Anterior cingulate cortex (tissue), 58 donors: ENCODE measurements at places on chromosomes 2 and 18.

- no peak for DNase-seq
Observed at GRCh38 chr2:25743132-25743830, 69.9 kb upstream of the DTNB start.

DNA sequence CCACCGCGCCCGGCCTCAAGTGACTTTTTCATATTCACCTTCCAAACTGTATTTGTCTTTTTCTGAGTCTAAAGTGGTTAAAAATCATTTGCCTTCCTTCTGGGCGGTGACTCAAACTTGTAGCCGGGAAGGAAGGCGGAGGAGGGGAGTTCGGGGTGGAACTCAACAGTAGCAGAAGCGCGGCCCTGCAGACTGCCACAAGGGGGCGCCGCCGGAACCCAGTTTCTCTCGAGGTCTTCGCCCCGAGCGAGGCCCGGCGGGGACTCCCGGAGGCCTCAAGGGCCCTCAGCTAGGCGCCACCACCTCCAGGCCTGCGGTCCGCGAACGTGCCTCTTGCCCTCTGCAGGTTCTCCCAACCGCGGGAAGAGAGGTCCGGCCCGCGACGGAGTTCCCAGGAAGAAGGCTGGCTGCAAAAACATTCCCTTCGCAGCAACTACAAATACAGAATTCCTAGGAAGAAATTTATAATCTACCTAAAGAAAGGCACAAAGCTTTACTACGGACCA lies 16.8 kb upstream of the ITM2C start:
- DNase-seq, result peak; percentile 64

GRCh38 chr2:71603851-71604725 lies 150.7 kb downstream of the DYSF start:
- no peak for DNase-seq

DNA sequence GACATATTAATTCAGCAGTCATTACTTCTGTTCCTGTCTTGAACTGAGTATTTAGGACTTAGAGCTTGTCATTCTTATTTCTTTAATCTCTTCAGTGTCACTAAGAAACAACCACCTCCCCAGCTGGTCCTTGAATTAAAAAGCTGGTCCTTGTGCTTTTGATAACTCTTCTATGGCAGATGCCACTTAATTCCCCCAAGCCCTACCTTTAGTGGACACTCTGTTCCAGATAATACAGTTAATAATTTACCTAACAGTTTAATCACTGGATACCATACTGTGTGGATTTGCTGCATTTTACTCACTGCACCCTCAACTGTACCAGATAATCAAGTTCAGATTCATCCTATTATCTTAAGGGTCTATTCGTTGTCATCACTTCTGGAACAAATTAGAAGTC lies 73.1 kb downstream of the SKA1 start:
- no peak for DNase-seq

- DNase-seq, result no peak
Observed at GRCh38 chr2:39663187-39663930, 2.4 kb upstream of the TMEM178A start.

GRCh38 chr2:196719110-196719872 lies 79.8 kb downstream of the CCDC150 start:
- no peak for DNase-seq

- DNase-seq, result no peak
Observed at GRCh38 chr2:20171445-20171977, 53.4 kb downstream of the SDC1 start.

- DNase-seq, result no peak
Observed at GRCh38 chr18:32907311-32907585, 134.4 kb upstream of the KLHL14 start.

DNA sequence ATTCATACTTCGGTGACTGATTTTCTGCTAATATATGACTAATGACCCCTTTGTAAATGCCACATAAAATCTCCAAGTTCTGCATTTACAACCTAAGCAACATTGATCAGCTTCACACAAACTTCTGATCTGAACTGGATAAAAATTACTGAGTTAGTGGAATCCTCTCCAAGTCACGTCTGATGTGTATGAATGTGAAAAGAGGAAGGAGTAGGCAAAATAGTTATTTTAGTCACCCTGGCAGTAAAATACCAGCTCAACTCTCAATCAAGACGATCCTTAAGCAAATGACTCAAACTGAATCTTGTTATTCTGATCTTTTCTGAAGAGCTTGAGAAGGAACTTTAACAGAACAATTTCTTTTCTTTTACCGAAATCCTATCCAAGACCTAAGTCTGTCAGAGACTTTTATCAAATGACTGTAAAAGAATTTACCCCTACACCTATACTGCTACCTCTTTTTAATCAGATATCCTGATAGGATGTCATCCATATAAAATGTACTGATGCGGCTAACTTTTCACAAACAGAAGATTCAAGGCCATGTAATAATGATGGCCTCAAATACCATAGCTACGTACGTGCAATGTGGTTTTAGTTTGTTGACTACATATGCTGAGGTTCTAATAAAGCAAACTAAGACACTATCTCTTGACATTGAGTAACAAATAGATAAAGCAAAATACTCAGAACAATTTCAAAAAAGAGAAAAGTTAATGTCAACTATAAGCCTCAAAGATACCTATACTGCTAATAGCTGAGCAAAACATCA lies 23.7 kb downstream of the CUL3 start:
- DNase-seq, result no peak

DNA sequence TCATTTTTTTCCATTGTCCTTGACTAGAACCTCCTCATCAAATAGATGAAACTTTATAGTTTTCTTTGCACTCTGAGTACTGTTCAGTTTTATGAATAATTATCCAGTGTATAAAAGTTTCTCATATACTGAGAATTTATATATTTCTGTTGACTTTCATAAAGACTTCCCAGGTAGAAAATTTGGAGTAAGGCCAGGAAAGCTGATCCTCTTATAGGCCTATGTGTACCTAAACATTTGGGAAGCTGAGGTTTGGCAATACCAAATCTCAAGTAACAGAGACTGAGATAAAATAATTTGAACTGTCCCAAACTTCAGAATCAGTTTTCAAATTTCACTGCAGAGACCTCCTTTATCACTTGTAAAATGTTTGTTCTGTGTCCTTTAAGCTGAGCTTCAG lies 43.4 kb downstream of the CCDC102B start:
- DNase-seq, result no peak

GRCh38 chr18:55544014-55544413 lies 44.0 kb downstream of the TCF4 start:
- no peak for DNase-seq

DNA sequence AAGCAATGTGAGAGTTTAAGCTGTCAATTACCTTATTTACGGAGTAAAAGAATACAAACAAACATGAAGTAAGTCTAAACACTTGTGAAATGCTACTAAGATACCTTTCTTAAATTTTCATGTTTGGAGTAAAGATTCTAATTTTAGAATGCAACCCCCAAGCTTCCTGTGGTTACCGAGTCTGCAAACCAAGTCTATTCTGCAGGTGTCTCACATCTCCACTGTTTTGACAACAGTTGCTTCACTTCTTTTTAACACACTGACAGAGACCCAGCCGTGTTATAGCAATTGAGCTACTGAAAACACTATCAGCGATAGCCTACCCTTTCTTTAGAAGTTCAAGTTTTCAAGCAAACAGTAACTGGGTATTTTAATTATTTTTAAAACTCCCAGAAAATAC lies 608.3 kb downstream of the ERBB4 start:
- DNase-seq, result no peak

DNA sequence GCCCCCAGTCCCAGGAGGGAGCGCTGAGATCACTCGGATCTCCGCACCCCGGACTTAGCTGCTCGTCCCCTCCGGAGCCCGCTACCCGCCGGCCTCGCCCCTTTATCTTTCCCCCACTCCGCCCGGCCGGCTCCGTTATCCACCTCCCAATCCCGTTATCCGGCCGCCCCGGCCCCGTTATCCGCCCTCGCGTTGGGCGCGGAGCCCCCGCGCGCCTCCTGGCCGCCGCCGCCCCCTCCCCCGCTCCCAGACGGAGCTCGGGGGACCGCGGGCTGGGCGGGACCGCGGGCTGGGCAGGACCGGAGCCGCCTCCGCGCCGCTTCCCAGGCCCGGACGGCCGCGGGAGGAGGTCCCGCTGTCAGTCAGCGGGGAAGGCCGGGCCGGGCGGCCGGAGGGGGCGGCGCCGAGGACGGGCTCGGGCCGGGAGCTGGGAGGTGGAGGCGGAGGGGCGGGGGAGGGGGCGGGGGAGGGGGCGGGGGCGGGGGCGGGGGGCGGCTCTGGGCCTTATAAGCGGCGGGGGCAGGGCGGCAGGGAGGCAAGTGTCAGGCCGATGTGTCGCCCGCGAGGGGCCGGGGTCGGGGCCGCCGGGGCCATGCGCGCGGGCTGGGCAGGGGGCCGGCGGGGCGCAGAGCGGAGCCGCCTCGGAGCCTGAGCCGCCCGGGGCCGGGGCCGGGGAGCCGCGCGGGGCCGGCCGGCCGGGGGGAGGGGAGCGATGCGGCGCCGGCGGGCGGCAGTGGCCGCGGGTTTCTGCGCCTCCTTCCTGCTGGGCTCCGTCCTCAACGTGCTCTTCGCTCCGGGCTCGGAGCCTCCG lies at the start of gene PKDCC:
TSS of gene PKDCC (plus strand) at position 534 of the 811 bp plus-strand sequence. CDS start at position 713, 179 bp downstream.
- peak; percentile 78 for DNase-seq

- no peak for DNase-seq
Observed at GRCh38 chr2:71358931-71359671, 27.5 kb downstream of the ZNF638 start.

- no peak for DNase-seq
Observed at GRCh38 chr18:805008-805754, 6.9 kb downstream of the YES1 start.

- no peak for DNase-seq
Observed at GRCh38 chr18:54149078-54149697, 75.3 kb downstream of the MBD2 start.
